ENCODE measurements at places on chromosomes 3 and 15. TPM values are rescaled to one million over a fixed set of nuclear protein-coding genes. Genes with fewer than 3 reads are reported as not detected.
A peak's percentile ranks its signal among the peaks of the same experiment; 100 is the strongest.

ITIH1 gene
- total RNA-seq: not detected

DNA sequence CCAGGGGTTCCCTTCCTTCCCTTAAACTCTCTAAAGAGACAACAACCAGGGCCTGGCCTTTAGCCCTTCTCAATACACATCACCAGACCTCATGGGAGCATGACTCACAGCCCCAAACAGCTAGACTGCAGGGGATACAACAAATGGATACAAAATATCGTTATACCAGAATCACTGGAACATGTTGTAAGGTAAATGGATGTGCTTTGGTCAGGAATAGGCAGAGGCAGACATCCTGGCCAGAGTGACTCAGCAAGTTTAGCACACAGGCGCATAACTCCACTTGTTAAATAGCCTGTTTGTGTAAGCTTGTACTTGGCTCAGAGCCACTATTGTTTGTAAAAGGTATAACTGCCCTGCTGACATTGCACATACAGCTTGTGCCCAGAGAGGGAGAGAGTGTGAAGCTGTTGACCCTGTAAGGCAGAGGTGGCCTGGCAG, 18.3 kb downstream of the TMED3 start:
- DNase-seq: no peak

- DNase-seq: no peak
Measured at GRCh38 chr3:8500319-8500988, 1.2 kb upstream of the LMCD1 start.

DNA sequence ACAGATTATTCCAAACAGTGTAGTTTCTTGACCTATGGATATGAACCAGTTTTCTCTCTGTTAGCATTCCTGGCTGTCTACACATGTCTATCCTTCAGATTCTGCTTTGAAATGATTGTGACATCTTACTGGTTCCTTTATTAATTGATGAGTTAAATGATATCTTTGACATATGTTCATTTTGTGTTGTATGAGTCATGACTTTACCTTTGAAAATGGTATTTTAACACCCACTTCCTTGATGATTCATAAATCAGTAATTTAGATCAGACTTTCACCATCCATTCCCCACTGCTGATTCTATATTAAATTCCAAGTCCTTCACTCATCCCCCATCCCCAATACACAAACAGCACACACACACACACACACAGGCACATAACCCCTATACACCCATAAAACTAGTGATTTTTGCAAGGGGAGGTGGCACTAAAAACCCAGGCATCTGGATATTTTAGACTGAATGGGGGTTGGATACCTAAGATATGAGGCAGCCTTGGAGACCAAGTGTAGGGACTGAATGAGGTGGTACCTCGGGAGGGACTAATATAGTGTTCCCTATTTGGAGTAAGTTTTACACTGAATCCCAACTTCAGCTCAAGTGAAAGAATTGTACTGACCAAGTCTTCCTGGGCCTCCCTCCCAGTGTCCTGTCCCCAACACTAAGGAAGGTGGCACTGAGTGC, 9.7 kb downstream of the CCK start:
- no peak for DNase-seq

ZDHHC23 gene
- total RNA-seq: 3.4 TPM

- no peak for DNase-seq
Measured at GRCh38 chr3:142065932-142066331, 83.4 kb downstream of the TFDP2 start.

DNA sequence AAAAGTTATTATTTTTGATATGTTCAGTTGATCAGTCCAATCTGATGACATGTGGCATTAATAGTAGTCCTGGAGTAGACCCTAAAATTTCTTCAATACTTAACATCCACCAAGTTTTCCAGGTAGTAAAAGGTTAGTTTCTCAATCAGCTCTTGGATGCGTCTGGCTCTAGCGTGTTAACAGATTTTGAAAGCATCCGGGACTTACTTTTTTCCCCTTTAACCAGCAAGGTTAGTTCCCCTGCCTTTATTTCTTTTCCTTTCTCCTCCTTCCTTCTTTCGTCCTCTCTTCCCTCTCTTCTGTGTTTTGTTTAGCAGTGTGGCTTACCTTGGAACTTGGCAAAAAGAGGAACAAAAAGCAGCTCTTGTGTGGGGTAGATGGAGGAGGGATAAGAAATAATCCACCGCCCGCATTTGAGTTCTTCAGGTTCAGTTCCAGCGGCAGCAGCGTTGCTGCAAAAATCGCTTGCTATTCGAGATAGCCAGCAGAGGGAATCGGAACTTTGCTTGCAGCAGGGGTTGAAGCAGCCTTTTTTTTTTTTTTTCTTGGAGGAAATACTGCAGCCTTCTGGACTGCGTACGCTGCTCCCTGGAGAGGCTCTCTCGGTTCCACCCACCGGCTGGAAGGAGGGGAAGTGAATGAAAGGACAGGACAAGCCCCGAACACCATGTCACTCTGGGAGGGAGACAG, at the start of gene RBMS3:
TSS of gene RBMS3 (plus strand) at position 668 of the 690 bp plus-strand sequence.
- DNase-seq: peak; percentile 84

DNA sequence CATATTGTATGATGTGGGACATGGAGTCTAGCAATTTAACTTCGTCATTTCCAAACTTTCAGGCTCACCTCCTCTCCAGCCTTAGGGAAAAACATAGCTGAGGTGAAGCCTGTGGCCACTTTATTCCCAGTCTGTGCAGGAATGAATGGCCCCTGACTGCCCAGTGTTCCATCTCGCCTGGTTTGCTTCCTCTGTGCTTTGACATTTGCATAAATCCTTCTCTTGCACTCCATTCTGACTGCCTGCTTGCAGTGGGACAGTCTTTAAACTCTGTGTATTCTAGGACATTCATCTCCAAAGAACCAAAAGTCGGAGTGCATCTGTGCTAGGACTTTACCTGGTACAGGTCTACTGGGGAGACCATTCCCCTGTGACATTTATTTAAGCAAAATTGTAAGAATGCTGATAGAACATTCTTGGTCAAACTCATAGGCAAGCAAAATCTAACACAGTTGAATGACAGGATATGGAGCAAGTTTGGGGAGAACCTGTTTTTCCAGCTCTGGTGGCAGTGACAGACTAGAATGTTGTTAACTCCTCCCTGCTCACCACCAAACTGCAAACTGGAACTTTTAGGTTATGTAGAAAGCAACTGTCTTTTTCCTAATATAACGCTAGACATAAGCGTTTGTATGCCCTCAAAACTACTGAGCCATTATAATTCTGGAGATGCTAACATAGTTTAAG, 22.1 kb downstream of the TMED3 start:
- no peak for DNase-seq

DNA sequence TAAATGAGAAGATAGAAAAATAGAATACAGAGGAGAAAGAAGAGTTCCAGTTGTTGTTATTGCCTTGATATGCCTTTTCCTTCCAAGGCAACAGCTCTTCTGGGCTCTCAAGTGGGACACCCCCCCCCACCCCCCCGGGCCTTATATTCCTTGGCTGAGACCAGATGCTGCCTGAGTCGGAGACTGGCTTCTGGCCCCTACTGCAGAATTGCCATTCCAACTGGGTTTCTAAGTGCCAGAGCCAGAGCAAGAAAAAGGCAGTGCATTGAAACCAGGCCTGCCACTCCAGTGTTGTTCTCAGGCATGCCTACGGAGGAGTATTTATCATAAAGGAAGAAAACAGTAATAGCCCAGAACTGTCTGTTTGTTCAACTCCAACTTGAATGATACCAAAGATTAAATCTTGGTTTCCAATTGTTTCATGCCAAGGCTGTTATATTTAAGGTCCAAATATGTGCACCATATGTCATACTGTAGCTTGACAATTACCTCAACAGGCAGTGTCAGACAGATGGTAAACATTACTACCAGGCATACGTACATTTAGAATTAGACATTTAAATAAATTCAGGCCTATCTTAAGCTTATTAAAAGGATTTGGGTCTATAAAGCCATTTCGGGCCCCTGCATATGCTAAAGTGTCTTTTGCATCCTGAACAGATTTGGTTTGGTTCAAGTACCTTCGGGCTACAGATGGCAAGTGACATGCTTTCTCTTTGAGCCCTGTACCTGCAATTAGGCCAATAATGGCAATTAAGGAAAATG, 209.9 kb upstream of the SEMA6D start:
- DNase-seq: no peak

DNA sequence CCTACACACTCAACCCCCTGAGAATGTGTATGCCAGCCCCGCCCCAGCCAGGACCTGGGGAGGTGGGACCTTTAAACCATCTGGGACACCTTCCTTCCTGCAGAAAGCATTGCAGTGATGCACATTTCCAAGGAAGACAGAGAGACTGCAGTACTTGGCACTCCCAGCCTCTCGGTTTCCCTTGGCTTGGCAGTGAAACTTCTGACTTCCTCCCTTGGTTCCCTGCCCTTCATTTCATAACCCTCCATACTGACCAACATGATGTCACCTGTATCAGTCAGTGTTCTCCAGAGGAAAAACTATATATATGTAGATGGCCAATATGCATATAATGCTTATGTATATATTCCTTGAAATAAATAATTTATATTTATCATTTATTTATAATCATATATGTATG, 103.2 kb downstream of the SST start:
- DNase-seq: peak; percentile 14

DNA sequence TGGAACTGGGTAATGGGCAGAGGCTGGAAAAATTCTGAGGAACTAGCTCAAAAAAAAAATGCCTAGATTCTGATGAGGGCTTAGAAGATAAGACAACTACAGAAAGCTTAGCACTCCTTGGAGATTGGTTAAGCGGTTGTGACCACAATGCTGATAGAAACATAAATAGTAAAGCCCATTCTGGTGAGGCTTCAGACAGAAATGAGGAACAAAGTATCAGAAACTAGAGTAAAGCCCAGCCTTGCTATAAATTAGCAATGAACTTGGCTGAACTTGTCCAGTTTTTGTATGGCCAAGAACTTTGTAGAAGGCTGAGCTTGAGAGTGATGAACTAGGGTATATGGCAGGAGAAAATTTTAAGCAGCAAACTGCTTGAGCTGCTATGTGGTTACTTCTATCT, 25.4 kb downstream of the GOLGB1 start:
- DNase-seq: no peak

- no peak for DNase-seq
Measured at GRCh38 chr15:85598219-85598618, 196.5 kb downstream of the KLHL25 start.

DNA sequence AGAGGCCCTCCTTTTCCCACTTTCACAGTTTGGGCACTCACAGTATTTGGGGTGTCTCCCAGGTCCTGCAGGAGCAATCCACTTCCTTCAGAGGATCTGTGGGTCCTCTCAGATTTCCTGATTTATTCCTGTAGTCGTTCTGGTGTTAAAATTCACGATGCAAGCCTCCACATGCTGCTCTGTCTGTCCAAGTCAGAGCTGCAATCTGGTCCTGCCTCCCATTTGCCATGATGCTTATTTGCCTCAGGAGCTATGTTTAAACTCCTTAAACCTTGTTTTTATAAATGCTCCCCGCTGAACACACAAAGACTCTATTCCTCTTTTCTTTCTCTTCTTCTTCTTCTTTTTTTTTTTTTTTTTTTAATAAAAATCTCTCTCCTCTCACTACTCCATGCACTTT, 558.7 kb upstream of the NECTIN3 start:
- no peak for DNase-seq

- DNase-seq: no peak
Measured at GRCh38 chr3:10485380-10485779, 20.0 kb downstream of the ATP2B2 start.

ELL3 gene
- 1.3 TPM for total RNA-seq
